GM19239 (cell line): ENCODE measurements at places on chromosomes 11 and 22.

DNA sequence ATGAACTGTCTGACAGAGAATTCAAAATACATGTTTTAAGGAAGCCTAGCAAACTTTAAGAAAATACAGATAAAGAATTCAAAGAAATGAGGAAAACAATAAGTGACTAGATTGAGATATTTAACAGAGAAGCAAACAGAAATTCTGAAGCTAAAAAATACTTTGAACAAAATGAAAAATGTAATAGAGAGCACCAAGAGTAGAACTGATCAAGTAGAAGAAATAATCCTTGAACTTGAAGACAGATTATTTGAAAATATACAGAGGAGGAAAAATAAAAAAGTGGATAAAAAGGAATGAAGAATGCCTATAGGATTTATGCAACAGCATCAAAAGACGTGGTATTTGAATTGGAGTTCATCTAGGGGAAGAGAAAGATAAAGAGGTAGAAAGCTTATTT, 101.9 kb upstream of the OR4B1 start:
- no peak for DNase-seq

DNA sequence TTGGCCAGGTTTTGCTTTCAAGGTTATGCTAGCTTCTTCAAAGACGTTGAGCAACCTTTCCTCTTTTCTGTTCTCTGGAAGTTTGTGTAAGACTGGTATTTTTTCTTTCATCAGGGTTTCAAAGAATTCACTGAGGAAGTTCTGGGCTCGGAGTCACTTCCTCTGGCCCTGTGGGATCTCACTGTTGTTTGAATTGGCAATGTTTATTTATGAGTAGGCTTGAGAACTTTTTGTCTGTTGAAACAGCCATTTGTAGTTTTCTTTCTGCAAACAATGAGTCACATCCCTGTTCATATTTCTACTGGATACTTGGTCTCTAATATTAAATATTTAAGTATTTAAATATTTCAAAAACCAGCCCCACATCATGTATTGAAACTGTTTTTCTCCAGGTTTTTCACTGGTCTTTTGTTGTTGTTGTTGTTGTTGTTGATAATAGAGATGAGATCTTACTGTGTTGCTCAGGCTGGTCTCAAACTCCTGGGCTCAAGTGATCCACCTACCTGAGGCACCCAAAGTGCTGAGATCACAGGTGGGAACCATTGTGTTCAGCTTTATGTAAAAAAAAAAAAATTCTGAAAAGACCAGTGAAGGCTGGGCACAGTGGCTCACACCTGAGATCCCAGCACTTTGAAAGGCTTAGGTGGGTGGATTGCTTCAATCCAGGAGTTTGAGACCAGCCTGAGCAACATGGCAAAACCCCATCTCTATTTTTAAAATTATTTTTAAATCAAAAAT, 26.9 kb downstream of the SUSD2 start:
- DNase-seq, result no peak

DNA sequence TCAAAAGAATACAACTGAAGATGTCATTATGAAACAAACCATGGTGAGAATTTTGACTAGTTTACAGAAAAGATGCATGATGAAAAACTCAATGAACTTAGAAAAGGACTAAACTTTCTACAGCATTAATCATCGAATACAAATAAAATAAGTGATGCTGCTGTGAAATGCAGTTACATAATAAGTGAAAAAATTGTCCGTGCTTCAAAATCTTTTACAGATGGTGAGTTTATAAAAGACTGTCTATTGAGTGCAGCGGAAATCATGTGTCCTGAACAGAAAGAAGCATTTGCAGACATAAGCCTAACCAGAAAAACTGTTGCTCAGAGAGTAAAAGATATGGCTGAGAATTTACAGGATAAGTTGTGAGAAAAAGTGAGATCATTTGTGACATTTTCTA, 33.8 kb downstream of the NEAT1 start:
- no peak for DNase-seq

- no peak for DNase-seq
These were observed 108.6 kb downstream of the FBXO7 start for GRCh38 chr22:32583074-32583682.

DNA sequence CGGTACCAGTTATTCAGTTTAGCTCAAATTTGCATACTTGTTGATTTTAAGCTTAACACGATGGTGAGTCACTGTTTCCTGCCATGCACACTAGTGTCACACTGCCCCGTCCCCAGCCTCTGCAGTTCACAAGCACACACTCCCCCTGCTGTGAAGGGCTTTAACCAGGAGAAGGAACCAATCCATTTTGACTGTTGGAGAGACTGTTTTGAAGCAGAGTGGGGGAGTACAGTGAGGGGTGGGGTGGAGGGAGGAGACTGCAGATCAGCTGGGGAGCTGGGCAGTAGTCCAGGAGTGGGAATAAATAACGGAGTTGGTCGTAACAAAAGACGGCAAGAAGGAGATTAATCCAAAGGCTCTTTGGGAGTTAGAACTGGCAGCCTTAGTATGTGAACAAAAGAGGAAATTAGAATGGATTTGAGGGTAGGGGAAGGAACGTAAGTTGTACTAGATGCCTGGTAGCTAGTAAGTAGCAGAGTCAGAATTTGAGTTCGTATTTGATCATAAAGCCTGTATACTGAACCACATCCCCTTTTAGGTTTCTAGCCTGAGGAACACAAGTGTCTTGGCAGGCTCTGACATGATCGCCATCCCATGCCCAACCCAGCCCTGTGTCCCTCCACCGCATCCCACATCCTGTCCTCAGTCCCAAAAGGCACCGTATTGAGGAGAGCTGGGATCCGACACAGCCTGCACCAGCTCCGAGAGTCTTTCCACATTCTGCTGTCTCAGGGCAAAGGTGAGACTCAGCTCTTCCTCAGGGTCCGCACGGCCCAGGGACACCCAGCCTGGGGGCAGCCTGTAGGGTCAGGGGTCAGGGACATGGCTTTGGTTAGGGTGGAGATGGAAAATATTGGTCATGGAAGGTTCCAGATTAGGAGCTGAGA, 862 bp downstream of the TPP1 start:
- DNase-seq, result no peak
